ENCODE measurements at places on chromosomes 5 and 9.

DNA sequence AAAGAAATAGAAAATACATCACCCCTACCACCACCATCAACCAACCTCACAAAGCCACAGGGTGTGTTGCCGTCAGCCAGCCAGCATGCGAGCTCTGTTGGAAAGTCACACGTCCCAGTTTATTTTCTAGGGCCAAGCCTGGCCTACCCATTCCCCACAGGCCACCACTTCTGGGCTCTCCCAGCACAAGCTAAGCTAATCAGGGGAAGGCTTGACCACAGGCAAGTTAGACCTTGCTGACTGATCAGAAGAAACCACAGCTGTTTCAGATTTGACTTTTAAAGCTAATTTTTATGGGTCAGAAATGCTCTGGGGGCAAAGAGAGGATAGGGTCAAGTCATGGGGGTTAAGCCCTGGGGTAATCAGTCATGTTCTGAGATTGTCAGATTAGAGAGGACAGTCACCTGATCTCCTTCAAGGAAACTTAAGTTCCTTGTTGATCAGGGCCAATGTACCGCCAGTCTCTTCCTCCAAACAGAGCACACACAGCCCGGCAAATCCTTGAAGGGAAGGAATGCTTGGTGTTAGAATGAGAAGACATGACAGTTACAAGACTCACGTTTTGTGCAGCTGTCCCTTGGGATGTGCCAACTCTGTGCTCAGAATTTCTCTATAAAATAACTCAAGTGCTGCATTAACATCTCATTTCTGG is 7.6 kb downstream of the SHB start:
- no peak for DNase-seq

- no peak for DNase-seq
These were observed 56.5 kb downstream of the ANKRD33B start for GRCh38 chr5:10620346-10620745.

DNA sequence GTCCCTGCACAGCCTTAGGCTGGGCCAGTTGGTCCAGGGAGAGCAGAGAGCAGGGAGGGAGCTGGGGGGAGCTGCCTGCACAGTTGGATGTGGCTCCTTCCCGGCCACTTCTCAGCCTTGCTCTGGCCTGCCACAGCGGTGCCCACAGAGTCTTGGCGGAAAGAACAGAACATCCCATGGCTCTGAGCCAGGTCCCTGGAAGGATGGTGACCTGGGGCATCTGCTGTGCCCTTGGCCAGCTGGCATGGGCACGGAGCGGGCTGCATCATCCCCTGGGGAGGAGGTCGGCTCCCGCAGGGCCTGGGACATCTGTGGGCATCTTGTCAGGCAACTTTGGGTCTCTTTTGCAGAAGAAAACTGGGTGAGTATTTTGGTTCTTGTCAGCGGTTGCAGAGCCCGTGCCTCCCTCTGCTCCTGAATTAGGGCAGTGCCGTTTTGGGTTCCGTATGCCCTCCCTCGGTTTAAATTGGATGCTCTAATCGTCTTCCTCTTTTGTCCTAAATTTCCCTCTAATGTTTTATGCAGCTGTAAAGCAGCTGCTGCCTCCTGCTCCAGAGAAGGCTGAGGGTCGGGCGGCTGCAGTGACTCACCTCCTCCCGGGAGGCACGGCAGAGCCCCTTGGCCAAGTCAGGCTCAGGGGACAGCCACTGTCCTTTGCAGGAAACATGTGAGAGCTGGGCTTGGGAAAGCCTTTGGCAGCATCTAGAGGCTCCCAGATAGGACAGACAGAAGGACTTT is 10.5 kb upstream of the NACC2 start:
- DNase-seq, result no peak

DNA sequence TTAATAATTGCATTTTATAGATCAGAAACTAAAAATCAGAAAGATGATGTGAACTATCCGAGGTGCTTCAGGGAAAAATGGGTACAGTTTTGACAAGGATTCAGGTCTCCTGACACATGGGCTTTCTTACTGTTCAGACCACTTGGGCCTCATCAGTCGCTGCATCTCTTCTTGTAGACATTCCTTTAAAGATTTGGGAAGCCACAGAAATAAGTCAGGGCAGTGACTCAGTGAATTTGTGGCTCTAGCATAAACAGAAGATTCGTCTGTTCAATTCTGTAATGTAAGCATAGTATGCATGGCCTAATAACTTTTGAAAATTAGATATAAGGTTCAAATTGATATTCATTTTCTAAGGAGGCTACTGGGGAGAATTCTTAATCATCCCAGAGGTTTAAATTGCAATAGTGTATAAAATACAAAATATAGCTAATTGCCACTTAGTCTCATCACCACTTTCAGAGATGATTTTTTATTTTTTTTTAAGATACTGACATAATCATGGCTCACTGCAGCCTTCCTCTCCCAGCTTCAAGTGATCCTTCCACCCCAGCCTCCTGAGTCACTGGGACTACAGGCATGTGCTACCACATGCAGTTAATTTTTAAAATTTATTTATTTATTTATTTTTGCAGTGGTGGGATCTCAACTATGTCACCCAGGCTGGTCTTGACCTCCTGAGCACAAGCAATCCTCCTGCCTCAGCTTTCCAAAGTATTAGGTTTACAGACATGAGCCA is 48.9 kb downstream of the RASEF start:
- no peak for DNase-seq

- no peak for DNase-seq
These were observed 121.7 kb downstream of the ACTBL2 start for GRCh38 chr5:57360871-57361270.

DNA sequence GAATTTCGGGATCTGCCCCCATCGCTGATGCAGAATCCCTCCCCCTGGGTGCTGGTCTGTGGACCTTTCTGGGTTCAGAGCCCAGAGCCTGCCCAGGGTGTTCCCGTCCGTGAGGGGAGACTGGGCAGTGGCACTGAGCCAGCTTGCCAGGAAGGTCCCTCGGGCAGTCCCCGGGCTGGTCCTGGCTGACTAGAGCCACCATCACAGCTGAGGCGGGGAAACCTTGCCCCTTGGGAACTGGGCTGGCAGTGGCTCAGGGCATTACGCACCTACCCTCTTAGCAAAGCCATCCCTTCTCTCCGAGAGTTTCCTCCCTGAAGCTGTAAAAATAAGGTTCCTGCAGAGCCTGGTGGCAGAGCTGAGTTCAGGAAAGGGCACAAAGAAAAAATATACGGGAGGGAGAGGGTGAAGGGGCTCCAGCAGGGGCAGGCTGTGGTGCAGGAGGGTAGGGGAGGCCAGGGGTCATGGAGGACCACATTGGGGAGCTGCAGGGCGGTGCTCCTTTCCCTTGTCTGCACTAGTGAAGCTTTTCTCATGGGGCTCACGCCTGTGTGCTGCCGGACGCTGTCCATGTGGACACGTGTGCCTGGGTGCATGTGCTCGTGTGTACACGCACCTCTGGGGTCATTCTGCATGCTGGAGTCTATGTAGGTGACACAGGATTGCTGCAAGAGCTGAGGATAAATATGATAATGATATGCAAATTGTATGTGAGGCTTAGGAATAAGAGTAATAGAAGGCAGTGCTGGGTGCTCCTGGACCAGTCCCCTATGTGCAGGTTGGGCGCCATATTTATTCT is 118.9 kb downstream of the LHX2 start:
- DNase-seq, result no peak

- DNase-seq, result no peak
These were observed 672 bp downstream of the PAXX start for GRCh38 chr9:136992819-136993369.

DNA sequence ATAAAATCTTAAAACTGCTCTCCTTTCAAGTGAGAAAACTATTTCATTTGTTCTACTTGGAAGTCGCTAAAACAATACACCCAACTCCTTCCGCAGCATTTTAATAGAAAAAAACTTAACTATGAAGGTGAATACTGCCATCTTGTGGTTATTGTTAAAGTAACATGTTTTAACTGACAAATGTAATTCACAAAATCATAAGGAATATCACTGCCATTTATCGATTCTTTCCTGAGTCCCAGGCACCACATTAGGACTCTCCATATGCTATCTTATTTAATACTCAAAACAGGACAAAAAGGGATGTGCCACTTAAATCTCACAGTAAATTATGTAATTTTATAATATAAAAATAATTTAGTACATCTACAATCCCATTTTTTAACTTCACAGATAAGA is 130.5 kb upstream of the ITGA1 start:
- DNase-seq, result peak; percentile 78

DNA sequence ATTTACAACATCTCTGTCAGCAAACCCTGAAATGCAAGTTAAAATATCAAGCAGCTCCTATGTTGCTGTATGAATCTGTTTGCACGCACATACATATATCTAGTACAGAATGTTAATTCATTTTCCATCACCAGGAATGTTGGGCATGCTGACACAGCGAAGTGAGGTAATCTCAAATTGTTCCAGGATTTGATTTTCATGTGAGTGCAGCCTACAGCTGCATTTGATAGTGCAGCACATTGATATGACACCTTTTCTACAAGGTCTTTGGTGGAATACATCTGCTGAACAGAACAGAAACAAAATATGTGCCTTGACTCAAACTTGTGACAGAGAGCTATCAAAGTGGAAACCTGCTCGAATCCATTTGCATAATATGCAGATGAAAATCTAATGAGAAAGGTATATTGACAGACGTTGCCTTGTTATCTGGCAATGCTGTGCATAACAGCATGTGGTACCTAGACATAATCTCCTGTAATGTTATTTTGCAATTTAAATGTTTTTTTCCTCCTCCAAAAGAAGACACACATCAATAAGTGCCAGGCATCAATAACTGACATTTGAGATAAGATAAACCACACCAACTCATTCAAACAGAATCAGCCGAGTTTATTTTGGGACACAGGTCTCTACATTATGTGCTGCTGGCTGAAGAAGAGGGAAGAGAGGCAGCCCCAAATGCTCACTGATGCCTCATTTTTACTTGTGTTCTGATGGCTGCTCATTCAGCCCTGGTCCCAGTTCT is 512.2 kb downstream of the ZNF608 start:
- peak; percentile 69 for DNase-seq

GRCh38 chr5:124661317-124662141 is 84.9 kb downstream of the ZNF608 start:
- DNase-seq, result peak; percentile 49

GRCh38 chr9:12416716-12417115 is 276.5 kb upstream of the TYRP1 start:
- DNase-seq, result no peak

GRCh38 chr9:138102246-138103051 is 224.9 kb downstream of the CACNA1B start:
- no peak for DNase-seq

- DNase-seq, result no peak
These were observed 7.7 kb downstream of the NR3C1 start for GRCh38 chr5:143395638-143396352.

GRCh38 chr5:145718956-145719355 is 116.2 kb downstream of the PRELID2 start:
- no peak for DNase-seq

GRCh38 chr9:71592400-71592799 is 175.9 kb downstream of the CEMIP2 start:
- DNase-seq, result no peak

DNA sequence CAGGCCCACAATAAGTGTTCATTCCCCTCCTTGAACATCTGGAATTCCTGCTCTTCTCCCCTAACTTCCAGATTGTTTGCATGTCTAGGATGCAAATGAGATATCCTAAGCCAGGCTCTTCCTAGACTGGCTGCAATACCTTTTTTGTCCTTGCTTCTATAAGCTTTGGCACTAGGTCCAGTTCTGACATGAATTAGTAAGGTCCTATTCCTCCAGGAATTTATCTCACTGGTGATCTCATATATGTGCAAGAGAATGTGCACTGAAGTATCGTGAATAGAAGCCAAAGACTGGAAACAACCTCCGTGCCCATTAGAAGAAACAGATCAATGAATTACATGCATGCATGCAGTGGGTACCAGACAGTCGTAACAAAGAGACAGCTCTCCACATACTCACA is 25.2 kb downstream of the DUSP1 start:
- no peak for DNase-seq

DNA sequence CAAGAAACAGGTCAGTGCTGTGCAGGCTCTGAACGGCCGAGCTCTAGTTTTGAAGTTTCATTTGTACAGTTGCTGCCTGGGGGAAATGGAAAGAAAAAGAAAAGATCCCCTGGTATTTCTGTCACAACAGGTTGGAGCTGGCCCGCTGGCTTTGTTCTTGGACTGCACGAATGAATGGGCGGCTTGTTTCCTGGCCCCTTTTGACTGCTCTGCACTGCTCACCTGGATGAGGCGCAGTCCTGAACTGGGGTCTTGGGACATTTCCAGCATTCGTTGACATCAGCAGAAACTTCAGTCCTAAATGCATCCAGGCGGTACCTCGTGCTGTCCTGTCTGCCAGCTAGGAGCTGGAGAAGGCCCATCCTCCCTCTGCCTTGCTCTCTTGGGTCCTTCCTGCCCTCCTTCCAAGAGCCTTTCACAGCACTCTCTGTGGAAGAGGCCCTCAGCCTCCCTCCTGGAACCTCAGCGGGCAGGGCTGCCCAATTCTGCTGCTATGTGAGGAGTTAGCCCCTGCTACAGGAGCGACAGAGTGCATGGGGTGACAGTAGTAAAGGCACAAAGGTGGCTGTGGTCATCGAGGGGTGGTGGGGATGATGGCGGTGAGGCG is 189.2 kb downstream of the FSTL4 start:
- no peak for DNase-seq

- DNase-seq, result no peak
These were observed 407.7 kb downstream of the SH3GL2 start for GRCh38 chr9:17986595-17986994.
